ENCODE measurements at places on chromosomes 12 and 14. TPM values are rescaled to one million over a fixed set of nuclear protein-coding genes. Genes with fewer than 3 reads are reported as not detected.
A peak's percentile ranks its signal among the peaks of the same experiment; 100 is the strongest.

Gene FAM181A
- polyA plus RNA-seq = not detected

Gene GDF3
- polyA plus RNA-seq = 0.16 TPM

Gene PTPRO
- polyA plus RNA-seq = 0.88 TPM

Gene SLC17A8
- not detected for polyA plus RNA-seq

Gene TSHR
- 0.68 TPM for polyA plus RNA-seq

Gene ING4
- 32.3 TPM for polyA plus RNA-seq

GRCh38 chr12:130288691-130289090, 49.0 kb upstream of the PIWIL1 start:
- no peak for DNase-seq

DNA sequence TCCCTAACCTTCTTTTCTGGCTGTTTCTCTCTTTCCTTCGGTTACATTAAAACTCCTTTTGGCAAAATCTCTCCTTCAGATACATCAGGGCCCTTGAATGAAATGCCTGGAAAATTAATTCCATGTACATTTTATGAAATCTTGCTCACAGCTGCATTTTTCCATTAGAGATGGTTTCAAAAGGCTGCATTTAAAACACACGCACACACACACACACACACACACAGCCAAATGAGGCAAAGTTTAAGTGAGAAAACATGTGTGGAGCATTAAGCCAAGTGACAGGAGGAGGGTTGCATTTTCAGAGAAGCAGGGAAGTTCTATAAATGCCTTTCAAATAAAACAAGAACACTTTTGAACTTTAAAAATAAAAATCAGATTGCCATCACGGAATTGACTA, 216.4 kb downstream of the LRIG3 start:
- no peak for DNase-seq

DNA sequence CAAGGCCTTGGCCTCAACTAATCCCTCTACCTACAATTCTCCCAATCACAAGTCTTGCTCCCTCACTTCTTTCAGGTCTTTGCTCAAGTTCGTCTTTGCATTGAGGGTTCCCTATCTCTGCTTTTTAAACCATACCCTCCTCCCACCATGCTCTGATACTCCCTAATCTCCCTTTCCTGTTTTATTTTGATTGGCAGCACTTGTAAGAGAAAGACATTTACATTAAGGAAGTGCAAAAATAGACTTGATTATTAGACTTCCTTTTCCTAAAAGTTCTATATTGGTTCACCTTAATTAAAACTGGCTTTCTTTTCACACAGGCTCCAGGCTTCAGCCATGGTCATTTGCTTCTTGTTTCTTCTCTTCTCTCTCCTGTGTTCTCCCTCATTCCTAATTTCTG, 18.3 kb upstream of the WIF1 start:
- DNase-seq = no peak

GRCh38 chr12:107560165-107560898, 125.3 kb upstream of the PWP1 start:
- no peak for DNase-seq

- peak; percentile 80 for DNase-seq
Observed at GRCh38 chr12:53049571-53050318, at the start of gene TNS2. TSS of gene TNS2 (plus strand) at chr12:53050065. CDS start at chr12:53050186, 121 bp downstream.

All from adrenal gland (tissue), 19 donors.